Left renal pelvis (tissue), 4 donors: ENCODE measurements at places on chromosomes 1 and 21.
A peak's percentile ranks its signal among the peaks of the same experiment; 100 is the strongest.

GRCh38 chr1:22121421-22121911 lies 21.4 kb downstream of the WNT4 start:
- no peak for DNase-seq

DNA sequence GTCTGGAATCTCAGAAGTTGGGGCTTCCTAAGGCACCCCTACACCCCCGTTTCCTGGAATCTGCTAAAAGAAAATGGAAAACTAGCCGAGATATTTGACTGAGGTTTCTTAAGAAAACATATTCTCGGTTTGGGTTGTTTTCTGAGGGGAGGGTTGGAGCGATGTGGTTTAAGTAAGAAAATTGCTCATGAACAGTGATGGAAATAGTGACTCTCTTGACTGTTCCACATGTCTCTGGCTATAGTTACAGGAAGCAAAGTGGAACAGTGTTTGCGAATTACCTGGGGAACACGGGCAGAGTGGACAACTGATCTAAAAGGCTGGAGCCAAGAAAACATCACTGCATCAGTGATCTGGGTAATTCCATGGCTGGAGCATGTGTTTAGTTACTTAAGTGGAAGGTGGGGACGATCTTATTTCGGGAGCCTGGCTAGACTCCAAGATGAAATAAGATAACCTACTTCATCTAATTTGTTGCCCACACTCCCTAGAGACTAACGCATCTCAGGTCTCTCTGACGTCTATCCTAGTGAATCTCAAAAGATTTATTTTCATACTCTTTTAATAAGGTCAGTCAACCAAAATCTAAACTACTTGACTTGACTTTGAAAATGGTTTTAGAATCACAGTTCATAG lies 92.4 kb downstream of the KCNJ15 start:
- DNase-seq, result no peak

GRCh38 chr1:102580806-102581205 lies 527.5 kb downstream of the COL11A1 start:
- no peak for DNase-seq

DNA sequence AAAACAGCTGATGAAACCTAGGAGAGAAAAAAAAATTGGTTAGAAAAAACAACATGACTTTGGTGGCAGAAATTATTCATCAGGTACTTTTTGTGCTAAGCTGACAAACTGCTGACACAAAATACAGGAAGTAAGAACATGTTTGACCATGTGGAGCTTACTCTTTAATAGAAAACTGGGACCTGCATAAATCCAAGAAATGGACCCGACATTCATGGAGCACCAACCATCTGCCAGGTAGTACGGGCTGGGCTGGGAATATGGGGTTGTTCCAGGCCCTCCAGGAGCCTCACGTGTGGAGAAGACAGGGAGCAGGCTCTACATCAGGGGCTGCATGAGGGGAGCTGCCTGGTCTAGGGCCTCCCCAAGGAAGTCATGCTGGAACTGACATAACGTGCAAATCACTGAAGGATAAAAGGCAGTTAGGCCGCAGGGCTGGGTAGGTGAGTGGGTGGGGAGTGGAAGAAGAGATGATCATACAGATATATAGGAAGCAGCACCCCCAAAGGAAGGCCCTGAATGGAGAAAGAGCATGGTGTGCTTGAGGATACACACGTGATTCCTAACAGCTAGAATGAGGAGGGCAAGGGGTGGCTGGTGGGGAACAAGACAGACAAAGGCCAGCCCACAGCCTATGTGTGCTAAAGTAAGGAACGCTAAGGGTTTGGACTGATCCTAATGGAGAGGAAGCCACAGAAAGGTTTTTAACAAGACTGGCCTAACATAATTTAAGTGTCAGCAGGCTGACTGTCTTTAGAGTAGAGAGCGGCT lies 26.1 kb downstream of the CD58 start:
- DNase-seq, result no peak

- no peak for DNase-seq
Observed at GRCh38 chr1:230108580-230108979, 41.5 kb downstream of the GALNT2 start.

DNA sequence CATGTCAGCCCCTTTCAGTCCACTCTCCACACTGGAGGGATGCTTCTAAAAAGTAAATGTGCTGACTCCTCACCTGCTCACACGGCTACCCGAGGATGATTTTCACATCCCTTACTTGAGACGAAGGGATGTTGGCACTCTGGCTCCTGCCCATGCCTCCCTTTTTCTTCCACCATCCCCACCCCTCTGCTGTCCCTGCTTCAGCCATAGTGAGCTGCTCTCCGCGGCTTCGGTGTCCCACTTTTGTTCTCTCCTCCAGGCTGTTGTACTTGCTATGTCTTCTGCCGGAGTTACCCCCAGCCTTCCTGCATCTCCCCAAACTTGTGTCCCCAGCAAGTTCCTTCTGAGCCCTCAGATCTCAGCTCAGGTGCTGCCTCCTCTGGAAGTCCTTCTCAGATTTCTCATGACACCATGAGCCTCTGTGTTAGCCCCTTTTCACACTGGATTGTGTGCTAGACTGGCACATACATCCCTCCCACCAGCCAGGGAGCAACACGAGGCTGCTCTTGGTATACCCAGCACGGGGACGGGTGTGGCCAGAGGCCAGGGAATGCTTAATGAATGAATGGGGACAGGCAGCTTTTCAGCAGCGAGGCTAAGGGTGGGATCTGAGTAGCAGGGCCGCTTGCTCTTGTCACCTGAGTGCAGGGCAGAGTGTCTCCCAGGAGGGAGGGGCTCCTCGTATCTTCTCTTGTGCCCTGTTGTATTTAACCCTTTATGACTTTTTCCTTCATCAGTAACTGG lies 1.3 kb downstream of the ACOT11 start:
- no peak for DNase-seq

DNA sequence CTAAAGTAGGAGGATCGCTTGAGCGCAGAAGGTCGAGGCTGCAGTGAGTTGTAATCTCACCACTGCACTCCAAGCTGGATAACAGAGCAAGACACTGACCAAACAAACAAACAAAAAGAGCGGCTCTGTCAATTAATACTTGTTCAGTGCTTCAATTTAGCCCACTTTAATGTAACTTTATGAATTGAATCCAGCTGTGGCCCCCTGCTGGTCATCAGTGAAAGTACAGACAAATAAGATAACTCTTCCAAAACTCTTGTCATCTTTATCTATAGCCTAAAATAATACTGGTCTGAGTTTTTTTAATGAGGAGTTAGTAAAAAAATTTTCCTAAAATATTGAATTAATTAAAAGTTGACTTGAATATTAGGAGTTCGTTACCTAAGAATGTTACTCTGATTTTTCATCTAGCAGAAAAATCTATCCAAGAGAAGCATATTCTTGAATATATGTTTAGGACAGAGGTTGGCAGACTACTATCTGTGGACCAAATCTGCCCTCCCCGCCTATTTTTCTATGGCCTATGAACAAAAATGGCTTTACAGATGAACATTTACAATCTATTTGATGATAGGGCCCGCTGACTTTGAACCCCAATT lies 26.1 kb downstream of the ATP5PF start:
- peak; percentile 10 for DNase-seq

- DNase-seq, result no peak
Observed at GRCh38 chr1:2974701-2975301, 46.5 kb upstream of the ACTRT2 start.

- DNase-seq, result no peak
Observed at GRCh38 chr1:48309564-48310082, 87.1 kb downstream of the SLC5A9 start.

DNA sequence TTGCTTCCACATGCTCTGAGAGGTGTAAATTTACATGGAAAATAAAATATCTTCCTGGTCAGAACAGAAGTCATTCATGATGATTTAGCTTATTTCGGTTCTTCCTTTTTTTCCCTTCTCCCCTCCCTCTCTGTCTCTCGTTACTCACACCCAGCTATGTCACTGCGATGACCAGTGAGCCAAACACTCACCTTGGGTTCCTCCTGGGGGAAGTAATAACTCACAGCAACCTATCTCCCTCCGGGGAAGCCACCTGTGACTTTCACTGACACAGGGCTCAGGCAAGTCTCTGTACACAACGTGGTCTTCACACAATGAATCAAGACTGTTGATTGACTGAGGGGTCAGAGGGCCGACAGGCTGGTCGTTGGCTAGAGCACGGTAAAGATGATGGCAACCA lies 135.3 kb upstream of the VANGL1 start:
- no peak for DNase-seq

- DNase-seq, result no peak
Observed at GRCh38 chr1:20255666-20256065, 35.0 kb upstream of the VWA5B1 start.

- DNase-seq, result no peak
Observed at GRCh38 chr1:116704278-116704677, 36.7 kb upstream of the IGSF3 start.

DNA sequence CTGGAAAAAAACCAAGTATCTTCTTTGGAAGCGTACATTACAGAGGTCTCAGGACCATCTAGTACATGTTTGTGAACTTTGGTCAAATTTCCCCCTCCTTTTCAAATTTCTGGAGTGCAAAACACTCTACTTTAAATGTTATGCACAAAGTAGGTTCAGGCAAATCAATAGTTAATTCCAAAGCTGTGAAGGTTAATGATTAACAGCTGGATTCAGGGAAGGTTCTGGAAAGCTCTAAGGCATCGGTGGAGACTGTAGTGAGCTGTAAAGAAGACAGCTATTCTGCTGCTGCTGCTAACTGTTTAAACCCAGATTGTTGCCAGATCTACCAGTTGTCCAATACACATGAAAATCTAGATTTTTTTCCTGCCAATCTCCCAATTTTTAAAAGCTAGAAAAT lies 70.9 kb downstream of the ELAVL4 start:
- no peak for DNase-seq

- no peak for DNase-seq
Observed at GRCh38 chr21:18776936-18777335, 373.4 kb upstream of the TMPRSS15 start.

DNA sequence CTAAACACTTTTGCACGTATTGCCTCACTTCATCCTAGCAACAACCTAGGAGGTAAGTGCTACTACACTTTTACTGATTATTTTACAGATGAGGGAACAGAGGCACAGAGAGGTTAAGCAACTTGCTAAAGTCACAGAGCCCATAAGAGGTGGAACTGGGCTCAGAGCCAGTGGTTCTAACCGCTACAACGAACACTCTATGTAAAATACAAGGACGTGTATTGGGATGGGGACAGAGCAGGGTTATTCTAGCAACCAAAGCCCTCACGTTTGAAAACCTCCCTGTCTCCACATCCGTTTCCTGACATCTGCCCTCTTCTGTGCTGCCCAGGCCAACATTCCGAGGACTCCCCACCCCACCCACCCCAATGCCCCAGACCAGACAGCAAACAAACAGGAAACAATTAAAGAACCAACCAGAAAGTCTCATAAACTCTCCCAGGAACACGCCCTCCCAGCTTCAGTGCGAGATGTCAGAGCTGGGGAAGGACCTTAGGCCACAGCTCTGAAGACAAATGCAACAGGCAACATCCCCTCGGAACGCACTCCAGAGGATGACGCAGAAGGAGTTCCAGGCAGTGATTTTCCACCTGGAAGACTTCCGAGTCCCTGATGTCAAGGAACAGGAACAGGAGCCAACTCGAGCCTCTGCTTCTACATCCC lies 41.1 kb downstream of the GLIS1 start:
- no peak for DNase-seq

GRCh38 chr1:219550201-219550600 lies 62.7 kb downstream of the ZC3H11B start:
- no peak for DNase-seq

GRCh38 chr1:173190101-173190936 lies 16.8 kb downstream of the TNFSF4 start:
- DNase-seq, result peak; percentile 33

- no peak for DNase-seq
Observed at GRCh38 chr1:22241250-22241649, 98.4 kb upstream of the WNT4 start.

GRCh38 chr1:222592171-222592570 lies 2.4 kb upstream of the TAF1A start:
- no peak for DNase-seq

GRCh38 chr1:25858494-25858893 lies 763 bp downstream of the AUNIP start:
- DNase-seq, result no peak

DNA sequence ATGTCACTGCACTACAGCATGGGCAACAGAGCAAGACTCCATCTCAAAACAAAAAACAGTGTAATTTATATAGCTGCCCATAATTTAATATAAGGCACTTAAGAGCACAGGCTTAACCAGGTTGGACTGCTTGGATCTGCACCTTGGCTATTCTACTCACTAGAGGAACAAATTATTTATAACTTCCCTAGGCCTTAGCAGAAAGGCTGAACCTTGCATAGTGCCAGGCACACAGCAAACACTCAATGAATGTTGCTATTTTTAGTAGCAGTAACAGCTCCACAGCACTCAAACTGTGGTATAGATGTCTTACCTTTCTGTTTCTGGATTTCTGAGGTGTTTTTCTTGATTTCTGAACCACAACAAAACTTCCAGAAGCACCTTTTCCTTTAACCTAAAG lies 19.8 kb downstream of the HP1BP3 start:
- DNase-seq, result no peak

DNA sequence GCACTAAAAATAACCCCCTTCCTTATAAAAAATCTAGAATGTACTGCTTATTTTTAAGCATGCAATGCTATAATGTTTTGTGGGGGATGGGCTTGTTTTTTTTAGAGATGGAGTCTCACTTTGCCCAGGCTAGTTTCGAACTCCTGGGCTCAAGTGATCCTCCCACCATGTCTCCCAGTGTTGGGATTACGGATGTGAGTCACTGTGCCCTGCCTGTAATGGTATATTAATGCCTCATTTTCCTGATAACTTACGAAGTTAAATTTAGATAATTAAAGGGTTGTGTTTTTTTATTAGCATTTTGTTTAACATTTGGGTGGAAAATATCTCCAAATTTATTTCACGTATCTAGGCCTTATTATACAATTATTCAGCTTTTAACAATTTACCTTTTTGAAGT lies 6.5 kb downstream of the RNF11 start:
- DNase-seq, result no peak

DNA sequence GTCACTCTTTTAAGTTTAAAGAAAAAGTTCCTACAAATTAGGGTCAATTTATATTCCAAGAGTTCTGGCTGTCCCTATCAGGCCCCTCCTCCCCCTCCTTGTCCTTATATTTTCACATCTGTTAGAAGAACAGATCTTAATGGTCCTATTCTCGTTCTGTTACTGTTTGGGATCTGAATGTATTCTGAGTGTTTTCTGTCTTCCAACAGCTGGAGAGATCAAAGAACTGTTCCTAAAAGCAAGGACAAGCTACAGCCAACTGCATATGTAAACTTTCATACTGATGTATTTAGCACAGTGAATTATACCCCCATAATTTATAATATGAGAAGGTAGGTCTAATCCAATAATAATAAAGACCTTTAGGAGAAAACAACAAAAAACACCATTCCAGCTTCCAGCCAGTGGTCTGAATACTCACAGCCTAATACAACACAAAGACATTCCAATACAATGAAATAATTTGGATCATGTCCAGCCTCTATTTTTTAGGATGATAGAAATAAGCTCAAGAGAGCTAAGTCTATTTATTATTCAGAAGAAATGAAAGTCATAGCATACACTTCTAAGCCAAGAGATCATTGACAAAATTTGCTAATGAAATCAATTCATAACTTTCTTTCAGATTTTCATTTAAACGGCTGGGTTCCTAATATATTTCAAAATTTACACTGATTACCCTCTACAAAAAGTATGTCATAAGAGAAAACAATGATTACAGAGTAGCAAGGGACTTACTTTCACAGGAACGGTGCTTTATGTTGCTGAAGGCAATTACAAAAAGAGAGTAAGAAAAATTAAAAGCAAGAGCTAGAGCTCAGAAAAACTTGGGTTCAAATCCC lies 25.3 kb downstream of the WLS start:
- no peak for DNase-seq
